CD8-positive, alpha-beta T cell (primary cell): ENCODE measurements at places on chromosomes 2 and 18. TPM values are rescaled to one million over a fixed set of nuclear protein-coding genes. Genes with fewer than 3 reads are reported as not detected.

DNA sequence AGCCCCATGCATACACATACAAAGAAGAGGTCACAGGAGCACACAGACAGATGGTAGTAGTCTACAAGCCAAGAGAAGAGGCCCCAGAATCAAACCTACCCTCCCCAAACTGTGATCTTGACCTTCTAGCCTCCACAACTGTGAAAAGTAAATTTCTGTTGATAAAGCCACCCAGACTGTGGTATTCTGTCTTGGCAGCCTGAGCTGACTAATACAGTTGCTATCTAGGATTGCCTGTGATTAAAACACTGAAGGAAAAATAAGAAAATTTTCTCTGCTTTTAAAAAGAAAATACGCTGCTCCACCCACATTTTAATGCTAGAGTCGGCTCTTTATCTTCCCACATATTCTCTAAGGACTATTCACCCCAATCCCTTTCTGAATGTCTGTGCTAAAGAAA is 143.7 kb upstream of the TMEM200C start:
- DNase-seq: no peak

DNA sequence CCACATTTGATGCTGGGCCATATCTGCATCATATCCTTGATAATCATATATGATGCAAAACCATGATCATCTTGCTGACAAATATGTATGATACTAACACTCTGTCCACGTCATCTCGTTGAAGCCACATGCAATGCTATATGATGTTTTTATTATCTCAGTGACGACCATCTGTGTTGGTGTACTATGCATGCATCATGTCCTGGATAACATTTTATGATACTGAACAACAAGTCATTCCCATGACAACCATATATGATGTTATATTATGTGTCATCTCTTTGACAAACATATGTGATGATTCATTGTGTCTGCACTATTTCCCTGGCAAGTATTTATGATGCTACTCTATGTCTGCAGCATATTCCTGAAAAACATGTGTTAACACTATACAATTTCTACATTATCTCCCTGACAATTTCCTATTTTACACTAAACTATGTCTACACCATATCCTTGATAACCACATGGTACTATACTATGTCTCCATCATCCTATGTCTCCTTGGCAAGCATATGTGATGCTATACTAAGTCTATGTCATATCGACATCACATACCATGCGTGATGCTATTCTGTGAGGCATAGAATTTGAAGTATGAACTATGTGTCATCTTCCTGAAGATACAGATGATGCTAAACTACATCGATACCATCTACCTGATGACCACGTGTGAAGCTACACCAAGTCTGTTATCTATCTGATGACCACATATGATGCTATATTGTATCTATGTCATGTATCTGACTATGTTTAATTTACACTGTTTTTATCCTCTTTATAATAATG is 37.0 kb downstream of the DAW1 start:
- no peak for DNase-seq

- no peak for DNase-seq
These were observed 98.1 kb downstream of the ZEB2 start for GRCh38 chr2:144421606-144422510.

MC4R gene
- total RNA-seq: not detected

GRCh38 chr18:58335821-58336220 is 291.8 kb downstream of the NEDD4L start:
- DNase-seq: no peak

DNA sequence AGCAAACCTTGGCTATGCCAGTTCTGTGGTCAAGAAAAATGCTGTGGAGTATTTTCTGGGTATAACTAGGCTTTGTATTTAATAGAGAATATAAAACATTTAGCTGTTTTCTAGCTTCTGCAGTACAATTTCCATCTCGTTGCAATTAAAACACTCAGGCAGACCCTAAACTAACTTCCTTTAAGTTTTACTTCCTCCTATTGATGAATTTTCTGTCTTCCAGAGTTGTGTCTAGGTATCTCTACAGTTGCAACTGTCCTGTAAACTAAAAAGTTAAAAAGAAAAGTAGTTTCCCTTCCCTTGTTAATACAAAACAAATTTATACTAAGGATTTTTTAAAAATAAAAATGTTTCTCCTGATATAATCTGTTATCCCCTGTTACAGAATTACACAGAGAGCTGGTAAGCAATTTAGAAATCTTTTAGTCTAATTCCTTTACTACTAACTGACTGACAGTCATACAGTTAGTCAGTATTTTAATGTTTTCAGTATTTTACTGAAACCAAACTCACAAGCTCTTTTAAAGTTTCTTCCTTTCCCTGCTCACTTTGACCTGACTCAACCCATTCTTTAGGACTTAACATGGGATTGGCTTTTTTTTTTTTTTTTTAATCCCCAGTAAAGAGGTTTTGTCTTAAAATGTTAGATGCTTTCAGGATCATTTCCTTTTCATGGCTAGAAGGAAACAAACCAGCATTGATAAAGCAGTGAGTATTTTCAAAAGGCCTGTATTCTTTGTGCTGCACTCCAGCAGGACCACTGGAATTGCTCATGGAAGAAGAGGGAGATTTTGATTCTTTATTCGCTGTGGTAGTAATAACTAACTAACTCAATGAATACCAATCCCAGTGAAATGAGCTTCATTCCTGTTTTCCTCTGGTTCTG is 22.9 kb downstream of the ITGAV start:
- DNase-seq: no peak

GRCh38 chr2:163351143-163351542 is 384.7 kb downstream of the FIGN start:
- no peak for DNase-seq

GRCh38 chr2:113826346-113827285 is 63.3 kb upstream of the ACTR3 start:
- DNase-seq: no peak

GRCh38 chr2:111007757-111008688 is 112.7 kb upstream of the BCL2L11 start:
- DNase-seq: no peak

- DNase-seq: no peak
These were observed 298.7 kb downstream of the CDCA7 start for GRCh38 chr2:173653432-173653805.

- no peak for DNase-seq
These were observed 14.8 kb upstream of the INHBB start for GRCh38 chr2:120330946-120331822.

DNA sequence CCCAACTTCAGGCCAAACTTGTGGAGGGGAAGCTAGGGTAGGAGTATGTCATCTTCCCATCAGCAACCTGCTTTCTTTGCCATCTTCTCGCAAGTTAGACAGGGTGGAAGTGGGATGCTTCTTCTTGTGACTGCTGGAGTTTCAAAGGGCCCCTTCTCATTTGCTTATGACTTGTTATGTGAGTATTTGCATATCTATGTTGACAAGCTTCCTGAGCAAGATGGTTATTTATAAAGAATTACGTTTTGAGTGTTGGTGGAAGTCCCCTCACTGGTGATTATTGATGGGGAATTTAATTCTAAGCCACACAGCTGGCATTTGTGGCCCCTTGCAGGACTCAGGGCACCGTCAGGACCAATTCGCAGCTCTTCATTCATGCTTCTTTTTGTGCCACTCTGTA is 791.0 kb downstream of the LRRTM4 start:
- no peak for DNase-seq

DNA sequence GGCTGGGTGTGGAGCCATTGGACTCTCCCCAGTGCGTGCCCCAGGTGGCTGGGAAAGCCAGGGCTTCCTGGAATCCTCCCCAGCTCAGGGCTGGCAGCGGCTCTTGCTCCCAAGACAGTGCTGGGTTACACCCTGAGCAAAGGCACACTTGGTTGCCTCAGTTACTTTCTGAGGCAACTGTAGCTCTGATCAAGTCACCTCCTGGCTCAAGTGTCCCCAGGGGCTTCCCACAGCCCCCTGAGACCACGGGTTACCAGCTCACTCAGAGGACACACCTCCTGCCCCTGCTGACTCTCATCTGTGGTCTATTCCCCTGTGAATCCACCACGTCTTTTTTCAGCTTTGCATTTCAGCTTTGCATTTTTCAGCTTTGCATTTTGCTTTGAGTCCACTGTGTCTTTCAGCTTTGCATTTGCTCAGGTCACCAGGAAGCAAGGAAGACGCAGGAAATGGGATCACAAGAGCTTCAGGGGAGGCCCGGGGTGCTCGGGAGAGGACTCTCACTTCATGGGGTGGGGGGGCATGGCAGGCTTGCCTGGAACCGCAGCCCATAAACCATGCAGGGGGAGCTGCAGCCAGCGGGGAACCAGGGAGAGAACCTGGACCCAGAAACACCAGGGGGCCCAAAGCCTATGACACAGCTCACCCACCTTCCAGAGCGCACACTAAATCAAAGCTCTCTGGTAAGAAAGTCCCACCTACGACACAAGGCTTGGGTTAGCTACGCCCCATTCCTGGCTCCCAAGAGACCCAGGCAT is 138.0 kb upstream of the ASB18 start:
- DNase-seq: no peak

C1GALT1C1L gene
- total RNA-seq: not detected

RESP18 gene
- not detected for total RNA-seq

DNA sequence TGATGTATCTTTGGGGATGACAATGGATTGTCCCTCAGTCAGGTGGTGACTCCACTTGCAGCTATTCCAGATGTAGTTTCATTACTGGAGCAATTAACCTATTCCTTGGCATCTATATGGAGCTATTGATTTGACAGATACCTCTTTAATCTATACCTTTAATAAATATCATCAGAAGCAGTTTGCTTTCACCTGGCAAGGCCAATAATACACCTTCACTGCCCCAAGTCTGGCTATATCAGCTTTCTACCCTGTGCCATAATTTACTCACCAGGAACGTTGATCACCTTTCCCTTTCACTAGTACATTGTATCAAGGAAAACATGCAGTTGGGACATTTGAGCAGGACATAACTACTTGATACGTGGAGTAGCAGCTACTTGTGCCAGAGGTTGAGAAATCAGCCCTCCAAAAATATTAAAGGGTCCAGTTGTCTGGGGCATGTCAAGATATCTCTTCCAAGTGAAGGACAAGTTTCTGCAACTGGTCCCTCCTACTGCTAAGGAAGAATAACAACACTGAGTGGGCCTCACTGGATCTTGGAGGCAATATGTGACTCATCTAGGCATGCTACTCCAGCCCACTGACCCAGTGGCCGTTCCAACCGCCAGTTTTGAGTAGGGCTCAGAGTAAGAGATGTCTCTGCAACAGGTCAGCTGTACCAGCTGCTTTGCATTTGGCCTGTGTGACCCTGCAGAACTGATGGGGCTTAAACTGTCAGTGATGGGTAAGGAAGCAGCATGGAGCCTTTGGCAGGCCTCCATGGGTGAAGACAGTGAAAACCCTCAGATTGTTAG is 67.0 kb downstream of the PSMG2 start:
- no peak for DNase-seq

DNA sequence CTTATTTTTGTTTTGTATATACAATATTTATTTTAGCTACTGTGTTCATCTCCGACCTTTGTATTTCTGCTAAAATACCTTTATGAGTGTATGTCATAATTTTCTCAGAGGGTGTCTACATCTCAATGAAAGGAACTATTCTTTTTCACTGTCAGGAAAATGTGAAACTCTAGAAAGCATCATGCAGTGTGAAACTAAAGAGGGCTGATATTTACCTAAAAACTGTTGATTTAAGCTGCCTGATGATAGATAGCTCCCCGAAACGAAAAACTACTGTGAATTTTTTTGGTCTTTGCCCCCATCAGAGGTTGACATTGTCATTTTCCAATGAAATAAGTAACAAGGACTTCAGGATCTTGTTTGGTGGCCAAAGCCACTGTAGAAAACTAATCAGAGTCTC is 38.8 kb downstream of the TMEM178A start:
- DNase-seq: no peak

DNA sequence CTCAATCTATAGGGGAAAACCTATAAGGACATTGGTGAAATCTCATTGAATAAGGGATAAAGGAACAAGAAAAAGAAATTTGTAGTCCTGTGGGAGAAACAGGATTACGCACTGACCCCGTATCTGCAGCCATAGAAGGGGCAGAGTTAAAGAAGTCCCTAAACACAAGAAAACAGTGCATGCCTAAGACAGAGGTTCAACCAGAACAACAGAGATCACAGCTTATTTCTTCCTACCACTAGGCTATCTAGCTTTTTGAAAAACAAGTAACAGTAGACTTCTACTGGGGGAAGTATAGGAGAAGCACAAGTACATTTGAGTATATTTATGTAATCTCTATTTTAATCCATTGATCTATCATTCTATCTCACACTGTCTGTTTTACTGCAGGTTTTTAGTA is 485.2 kb upstream of the REG3G start:
- DNase-seq: no peak

GRCh38 chr2:95079199-95079683 is 42.4 kb downstream of the MRPS5 start:
- peak; percentile 15 for DNase-seq

HOXD12 gene
- not detected for total RNA-seq

NYAP2 gene
- total RNA-seq: not detected

DNA sequence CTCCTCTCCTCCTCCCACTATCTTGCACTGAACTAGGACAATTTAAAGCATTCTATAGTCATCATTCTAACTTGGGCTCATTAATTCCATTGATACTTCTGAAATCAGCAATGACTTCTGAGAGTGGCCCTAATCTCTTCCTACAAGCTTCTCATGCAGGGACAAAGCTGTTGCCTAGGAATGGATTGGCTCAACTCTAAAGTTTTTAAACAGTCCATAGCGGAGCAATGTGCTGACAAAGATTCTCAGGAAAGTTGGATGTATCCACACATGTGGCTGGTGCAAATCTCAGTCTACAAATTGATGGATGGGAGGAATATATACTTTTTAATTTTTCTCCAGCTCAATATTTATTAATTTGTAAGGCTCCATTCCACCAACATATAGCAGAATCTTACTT is 388.9 kb downstream of the SETBP1 start:
- DNase-seq: no peak

- no peak for DNase-seq
These were observed 262.0 kb downstream of the AFF3 start for GRCh38 chr2:99880148-99880963.

SLC5A7 gene
- not detected for total RNA-seq

GRCh38 chr2:125086313-125087184 is 1061.5 kb downstream of the CNTNAP5 start:
- no peak for DNase-seq

DNA sequence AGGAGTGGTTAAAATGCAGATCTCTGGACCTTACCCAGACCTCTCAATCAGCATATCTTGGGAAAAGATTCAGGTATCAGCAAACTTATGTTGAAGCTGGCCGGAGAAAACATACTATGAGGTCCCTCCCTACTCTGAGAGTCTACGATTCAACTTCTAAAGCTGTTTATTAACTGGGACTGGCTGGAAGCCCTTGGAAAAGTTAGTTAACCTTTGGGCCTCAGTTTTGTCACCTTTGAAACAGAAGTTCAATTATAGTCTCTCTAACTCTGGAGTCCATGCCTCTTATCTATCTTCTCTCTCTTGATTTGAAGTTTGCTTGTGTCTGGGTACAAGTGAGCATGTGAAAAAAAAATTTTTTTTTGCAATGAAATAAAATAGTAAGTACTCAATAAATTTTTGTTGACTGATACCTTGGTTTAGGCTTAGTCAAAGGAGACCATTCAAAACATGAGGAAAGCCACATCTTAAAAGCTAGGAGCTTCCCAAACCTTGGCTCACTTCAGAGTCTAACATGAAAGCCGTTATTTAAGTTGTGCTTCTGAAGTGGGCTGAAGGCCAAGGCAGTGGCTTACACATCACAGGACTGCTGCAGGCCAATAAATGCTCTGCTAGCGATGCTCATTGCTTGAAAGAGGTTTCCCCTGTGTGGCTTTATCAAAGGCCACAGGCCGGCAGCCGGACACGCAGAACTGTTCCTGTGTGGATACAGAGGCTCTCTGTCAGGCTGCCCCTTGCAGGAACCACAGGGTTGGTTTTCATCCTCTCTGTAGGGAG is 110.6 kb upstream of the FAM136A start:
- DNase-seq: no peak
